ENCODE measurements at places on chromosomes 5 and 9.

- DNase-seq: no peak
These were observed 144.3 kb upstream of the NREP start for GRCh38 chr5:111901296-111901695.

- DNase-seq: peak; percentile 51
These were observed 3.1 kb upstream of the GLIS3 start for GRCh38 chr9:4303006-4303405.

GRCh38 chr9:91923145-91923544 is 26.9 kb downstream of the ROR2 start:
- DNase-seq: no peak

DNA sequence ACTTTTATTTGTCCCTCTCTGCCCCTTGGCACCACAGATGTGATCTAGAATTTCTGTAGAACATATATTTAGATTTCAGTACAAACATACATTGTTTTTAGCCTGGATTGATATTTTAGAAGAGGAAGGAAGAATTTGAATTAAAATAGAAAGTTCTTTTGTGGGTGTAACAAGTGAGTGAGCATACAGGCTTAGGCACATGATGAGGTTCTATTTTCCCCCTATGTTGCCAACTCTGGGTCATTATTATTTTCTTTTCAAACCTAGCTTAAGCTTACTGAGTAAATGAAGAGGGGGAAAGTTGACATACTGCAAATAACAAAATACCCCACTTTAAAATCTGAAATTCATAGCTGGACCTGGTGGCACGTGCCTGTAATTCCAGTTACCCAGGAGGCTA is 102.9 kb downstream of the GCNT1 start:
- no peak for DNase-seq

DNA sequence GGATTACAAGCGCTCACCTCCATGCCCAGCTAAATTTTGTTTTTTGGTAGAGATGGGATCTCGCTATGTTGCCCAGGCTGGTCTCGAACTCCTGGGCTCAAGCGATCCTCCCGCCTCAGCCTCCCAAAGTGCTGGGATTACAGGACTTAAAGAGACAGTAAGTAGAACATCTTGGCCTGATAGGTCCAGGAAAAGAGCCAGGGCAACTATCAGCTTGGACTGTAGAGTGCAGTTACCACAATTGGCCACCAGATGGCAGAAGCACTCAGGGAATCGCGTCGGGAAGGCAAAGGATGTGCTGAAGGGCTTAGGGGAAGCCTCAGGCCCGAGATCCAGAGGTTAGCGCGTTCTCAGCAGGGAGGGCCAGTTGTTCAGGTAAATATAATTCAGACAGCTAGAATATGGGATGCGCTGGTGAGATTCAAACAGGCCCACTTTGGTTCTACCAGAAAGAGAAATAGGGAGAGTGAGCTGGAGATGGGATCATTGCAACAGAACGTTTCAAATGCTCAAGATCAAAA is 21.5 kb downstream of the C9orf57 start:
- DNase-seq: peak; percentile 69

- DNase-seq: no peak
These were observed 31.8 kb downstream of the SEC61B start for GRCh38 chr9:99253772-99254431.

GRCh38 chr9:15155323-15155722 is 151.7 kb downstream of the TTC39B start:
- DNase-seq: no peak

DNA sequence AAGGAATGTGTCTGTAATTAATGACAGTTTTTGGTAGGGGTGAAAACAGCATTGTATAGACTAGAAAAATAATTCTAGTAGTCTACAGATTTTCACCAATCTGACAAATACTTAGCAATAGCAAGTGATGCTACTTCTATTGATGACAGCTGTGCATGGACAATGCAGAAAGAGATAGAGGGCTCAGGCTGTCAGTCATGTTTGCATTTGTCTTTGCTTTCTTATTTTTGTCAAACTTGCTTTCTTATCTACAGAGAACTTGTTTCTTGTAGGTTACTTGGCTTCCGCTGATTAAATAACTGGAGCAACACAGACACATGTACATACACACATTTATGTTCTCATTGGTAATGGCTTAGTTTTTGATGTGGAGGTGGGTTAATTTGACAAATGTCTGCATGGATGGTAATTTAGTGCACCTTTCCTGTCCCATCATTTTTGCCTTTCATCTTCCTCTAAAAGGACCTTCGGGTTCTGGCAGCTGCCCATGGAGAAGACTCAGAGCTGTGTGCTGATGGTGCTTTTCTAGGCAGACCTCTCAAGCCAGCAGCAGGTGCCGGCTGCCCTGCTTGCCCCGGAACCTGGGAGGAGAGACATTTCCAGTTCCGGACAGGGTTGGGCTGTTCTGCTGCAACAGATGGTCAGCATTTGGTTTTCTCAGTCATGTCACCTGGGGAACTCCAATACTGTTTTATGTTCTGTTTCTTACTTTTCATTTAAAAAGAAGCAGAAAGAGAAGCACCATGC is 28.8 kb downstream of the CAMK4 start:
- no peak for DNase-seq

DNA sequence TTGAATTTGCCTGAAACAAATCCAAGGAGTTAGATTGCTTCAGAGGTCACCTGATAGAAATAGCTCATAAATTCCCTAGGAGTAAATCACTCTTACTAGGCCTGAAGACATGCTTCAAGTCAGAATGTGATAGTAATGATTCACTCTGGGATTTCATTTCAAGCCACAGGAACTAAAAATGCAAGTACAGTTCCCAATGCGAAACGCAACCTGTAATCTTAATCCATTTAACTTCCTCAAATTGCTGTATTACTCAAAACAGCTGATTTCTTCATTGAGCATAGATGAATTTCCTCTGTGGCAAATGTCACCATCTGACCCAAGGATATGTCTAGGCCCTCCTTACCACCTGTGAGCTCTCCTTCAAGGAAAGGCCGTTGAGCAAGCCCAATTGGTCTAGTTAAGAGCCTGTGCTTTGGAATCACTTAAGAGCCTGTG is 32.1 kb upstream of the IL6ST start:
- peak; percentile 94 for DNase-seq

GRCh38 chr9:38298503-38298902 is 94.0 kb upstream of the ALDH1B1 start:
- DNase-seq: no peak

DNA sequence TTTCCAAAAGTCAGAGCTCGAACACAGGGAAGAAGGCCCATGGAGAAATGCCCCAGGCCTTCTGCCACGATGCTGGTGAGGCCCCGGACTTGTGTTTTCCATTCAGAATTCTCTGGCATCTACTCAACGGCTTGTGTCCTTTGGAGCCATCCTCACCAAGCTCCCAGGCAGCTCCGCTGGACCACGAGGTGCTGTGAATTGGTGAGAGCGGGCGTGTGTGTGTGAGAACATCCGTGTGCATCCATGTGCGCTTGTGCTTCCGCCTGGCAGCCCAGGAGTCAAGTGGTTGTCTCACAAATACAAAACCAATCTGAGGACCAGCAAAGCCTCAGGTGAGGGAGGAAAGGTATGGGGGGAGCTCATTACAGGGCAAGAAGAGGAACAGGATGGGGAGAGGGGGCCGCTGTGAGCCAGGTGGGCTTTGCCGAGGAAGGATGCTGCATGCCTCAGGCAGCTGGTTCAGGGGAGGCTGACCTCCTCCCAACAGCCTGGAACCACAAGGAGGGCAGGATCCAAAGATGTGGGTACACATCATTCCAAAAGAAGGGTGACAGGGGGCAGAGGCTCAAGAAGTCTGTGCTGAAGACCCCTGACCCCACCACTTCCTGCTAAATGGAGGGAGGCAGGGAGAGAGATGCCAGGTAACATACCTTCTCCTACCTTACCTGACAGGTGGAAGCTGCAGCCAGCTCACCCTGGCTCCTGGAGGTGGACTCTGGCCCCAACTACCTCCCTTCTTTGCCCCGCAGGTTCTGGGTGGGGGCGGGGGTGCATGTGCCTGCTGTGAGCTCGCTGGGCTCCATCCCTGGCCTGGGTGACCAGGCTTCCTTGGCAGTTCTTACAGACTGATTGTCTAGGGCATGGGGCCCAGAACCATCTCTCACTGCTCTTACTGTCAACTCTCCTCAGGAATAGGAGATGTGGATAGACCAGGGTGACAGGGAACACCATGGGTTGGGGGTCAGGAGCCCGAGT is 196.3 kb downstream of the PAX5 start:
- DNase-seq: no peak

DNA sequence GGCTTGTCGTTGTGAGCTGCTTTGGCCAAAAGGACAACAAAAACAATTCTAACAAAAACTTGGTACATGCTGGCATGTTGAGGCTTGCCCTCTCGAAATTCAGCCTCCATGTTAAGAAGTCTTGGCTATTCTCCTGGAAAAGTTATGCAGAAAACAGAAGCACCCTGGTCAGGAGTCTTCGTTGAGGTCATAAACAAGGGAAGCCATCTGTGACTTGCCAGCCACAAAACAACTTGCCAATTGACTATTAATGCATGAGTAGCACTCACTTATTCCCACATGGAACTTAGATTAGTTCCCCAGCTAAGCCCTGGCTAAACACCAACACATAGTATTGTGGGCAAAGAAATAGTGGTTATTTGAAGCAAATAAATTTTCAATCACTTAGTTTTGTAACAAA is 521.0 kb upstream of the CHD1 start:
- no peak for DNase-seq

DNA sequence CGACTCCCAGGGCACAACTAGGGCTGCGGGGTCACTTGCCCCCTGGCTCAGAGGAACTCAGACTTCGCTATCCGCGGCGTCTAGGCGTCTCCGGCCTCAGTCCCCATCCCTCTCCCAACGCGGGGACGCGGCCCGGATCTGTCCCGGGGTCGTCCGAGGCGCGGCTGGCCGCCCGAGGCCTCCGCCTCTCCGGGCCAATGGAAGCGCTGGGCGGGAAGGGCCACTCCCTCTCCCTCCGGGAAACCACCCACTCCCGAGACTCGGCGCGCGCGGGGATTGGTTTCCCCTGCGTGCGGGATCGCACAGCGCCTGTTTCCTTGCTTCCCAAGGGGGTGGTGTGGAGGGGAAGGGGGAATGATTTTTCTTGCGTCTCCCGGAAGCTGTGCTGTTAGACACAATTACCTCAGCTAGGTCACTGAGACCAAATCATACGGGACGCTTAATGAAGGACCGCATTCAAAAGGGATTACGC is 38.3 kb downstream of the NR2F1 start:
- peak; percentile 70 for DNase-seq

DNA sequence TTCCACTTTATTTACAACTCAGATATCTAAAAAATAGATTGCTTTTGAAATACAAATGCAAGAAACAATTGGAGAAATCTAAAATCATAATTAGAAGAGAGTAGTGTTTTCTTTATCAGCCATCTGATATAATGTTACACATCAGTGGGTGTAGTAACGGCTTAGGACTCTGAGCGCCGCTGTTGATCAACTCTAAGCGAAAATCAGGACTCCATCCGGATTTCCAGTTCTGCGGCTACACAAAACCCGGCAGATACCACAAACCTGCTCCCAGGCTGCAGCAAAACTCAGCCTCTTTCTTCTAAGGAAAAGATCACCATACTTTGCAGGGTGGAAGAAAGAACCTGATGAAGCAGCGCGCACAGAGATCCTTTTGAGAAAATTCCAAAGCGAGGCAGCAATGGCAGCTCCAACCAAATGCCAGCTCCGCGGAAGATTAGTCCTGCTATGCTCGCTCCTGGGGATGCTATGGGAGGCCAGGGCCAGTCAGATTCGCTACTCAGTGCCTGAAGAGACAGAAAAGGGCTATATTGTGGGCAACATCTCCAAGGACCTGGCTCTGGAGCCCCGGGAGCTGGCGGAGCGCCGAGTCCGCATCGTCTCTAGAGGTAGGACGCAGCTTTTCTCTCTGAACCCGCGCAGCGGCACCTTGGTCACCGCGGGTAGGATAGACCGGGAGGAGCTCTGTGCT is at the start of gene PCDHGA9:
Gene PCDHGA9, plus strand, starts transcription at position 226 of the 691 bp plus-strand sequence. Its CDS starts 175 bp downstream, at position 401.
- DNase-seq: peak; percentile 40

DNA sequence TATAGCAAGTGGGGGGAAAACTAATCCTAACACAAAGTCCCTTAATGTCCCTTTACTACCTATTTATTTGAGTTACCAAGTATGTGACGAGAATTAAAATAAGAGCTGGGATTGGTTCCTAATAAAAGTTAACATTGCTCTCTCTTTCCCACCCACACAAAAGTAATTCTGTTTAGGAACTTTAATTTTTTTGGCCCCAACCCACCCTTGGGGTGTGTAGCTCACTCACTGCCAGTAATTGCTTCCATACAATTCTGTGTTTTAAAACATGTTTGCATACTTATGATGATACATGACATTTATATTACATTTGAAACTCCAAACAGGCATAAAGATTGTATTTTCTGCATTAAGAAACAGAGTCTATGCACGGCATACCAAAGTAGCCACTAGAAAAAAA is 106.5 kb downstream of the BNC2 start:
- DNase-seq: no peak

GRCh38 chr9:35481347-35481975 is 8.4 kb upstream of the RUSC2 start:
- DNase-seq: peak; percentile 75

DNA sequence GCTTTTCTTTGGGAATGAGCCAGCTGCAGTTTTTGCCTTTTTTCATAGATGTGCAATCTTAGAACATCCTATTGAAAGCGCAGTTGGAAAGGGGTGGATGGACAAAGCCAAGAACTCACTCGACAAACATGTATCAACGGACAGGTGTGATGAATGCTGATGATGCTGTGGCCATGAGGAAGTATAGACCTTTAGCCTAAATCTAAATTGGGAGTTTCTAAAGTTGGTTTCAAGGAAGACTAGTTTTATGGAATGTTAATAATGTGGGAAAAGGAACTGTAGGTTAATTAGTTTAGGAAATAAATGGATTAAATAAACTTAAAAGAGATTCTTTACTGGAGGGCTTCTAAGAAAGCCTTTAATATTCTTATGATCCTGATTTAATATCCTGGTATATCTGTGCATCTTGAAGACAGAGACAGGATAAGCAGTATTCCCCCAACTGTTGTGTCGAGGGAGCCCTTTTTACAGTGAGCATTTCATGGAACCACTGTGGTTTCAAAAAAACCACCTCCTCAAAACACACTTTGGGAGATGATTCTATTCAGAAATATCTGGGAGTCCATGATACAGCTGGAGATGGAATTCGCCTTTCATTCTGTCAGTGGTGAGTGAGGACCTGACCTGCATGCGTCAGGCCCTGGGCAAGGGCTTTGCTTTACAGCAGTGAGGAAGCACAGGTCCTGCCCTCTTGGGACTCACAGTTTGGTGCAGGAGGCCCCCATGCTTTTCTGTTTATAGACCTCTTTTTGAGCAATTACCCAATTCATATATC is 82.6 kb downstream of the AOPEP start:
- DNase-seq: peak; percentile 29

All from IMR-90 (cell line).